ENCODE measurements at places on chromosomes 7 and 10.

DNA sequence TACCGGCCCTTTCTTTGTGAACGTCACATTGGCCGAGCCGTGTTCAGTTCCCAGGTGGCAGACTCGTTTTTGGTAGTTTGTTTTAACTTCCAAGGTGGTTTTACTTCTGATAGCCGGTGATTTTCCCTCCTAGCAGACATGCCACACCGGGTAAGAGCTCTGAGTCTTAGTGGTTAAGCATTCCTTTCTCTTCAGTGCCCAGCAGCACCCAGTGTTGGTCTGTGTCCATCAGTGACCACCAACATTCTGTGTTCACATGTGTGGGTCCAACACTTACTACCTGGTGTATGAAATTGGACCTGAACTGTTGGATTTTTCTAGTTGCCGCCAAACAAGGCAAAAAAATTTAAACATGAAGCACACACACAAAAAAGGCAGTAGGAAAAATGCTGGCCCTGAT, 9.9 kb upstream of the CSGALNACT2 start:
- no peak for DNase-seq

GRCh38 chr10:23522345-23522744, 83.5 kb downstream of the OTUD1 start:
- DNase-seq, result no peak

- DNase-seq, result no peak
These were observed 60.8 kb downstream of the RHOBTB1 start for GRCh38 chr10:60883187-60883586.

DNA sequence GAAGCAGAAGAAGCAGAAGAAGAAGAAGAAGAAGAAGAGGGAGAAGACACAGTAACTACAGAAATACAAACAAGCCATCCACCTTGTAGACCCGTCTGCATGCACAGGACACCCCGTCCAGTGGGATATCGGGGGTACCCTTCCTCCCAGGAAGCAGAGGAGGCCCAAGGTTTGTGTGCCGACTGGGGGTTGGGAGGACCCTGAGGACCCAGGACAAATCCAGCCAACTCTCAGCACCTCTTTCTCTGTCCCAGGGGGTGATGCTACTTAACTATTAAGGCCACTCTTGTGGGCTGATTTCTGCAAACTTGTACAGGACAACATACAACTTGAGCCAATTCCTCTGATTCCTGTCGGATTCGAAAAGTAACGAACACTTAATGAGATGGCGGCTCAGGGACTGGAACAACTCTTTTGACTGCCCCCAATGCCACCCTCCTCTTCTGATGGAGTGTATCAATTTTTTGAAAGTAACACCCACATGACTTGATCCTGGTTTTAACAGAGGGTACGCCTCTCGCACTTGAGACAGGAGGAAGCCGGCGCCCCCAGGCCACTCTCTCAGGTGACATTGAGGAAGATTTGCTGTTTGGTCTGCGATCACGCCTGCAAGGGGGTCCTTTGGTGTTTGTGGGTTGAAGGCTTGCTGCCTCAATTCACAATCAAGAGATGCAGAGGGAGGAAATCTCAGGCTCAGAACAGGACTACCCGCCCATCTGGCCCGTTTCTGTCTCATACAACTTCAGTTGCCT, 192.6 kb downstream of the TNS3 start:
- no peak for DNase-seq

- DNase-seq, result no peak
These were observed 113.4 kb downstream of the ST7 start for GRCh38 chr7:117066668-117067067.

GRCh38 chr7:134480730-134481129, 21.8 kb upstream of the AKR1B1 start:
- DNase-seq, result no peak

DNA sequence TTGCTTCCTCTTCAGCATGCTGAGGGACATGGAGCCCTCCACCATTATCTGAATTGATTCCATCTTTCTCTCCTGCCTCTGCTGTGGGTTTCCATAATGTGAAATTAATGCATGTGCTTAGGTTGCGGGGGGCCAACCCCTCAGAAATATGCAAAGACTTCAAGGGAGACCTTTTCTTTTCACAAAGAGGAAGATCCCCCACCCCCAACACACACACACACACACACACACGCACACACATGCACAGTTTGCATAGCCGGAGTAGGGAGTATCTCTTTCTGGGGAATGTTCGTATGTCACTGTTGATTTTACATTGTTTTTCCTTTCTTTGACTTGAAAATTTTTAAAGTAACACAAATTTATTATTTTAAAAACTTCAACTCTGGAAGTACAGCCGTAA, 193.5 kb downstream of the MGMT start:
- DNase-seq, result no peak

GRCh38 chr10:87927091-87927490, 63.7 kb downstream of the PTEN start:
- DNase-seq, result no peak
